ENCODE measurements at places on chromosomes 12 and 14.
A peak's percentile ranks its signal among the peaks of the same experiment; 100 is the strongest.

GRCh38 chr14:93219103-93219726 lies 12.2 kb downstream of the UBR7 start:
- DNase-seq, result no peak

DNA sequence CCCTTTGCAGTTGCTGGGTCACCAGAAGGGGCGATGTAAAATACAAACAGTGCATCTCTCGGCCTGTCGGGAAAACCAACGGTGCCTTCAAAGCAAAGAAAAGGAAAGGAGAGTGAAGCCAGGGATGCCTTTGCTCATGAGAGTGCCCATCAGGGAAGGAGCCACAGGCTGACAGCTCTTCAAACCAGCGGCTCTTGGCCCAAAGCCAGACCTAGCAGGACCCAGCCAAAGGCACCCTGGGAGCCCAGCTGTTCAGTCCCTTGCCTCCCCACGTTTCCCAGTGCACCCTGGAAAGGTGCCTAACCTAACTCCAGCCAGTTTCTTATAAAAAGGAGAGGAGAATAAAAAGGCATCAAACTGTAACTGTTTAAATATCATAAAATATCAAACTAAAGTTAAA lies 29.2 kb downstream of the PRMT8 start:
- no peak for DNase-seq

DNA sequence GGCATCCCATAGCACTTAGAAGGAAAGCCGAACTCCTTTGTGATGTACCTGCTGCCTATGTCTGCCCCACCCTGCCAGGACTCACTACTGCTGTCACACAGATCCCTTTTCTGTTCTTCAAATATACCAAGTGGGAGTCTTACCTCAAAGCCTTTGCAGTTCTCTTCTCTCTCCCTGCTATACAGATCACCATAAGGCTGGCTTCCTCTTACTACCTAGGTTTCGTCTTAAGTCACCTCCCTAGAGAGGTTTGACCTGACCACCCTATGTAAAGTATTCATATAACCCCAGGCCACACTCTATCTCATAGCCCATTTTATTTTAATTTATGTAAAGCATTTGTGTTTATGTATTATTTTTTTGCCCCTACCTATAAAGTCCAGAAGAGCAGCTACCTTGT lies 117.6 kb downstream of the CRADD start:
- DNase-seq, result no peak

DNA sequence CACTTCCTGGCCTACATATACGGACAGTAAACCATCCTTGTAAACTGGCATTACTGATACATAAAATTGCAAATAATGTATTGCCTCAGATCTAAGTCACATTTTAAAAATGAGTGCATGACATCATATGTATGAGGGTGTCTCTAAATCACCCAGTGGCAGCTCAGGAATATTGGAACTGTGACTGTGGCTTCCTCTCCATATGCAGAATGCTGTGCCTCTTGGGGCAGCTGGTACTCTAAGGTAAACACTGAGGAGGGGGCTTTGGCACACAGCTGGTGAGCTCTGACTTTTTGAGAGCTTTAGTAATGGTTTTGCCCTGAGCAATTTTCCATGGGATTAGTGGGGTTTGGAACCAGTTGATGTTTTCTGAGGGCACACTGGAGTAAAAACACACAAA lies 263.7 kb downstream of the BMP4 start:
- no peak for DNase-seq

DNA sequence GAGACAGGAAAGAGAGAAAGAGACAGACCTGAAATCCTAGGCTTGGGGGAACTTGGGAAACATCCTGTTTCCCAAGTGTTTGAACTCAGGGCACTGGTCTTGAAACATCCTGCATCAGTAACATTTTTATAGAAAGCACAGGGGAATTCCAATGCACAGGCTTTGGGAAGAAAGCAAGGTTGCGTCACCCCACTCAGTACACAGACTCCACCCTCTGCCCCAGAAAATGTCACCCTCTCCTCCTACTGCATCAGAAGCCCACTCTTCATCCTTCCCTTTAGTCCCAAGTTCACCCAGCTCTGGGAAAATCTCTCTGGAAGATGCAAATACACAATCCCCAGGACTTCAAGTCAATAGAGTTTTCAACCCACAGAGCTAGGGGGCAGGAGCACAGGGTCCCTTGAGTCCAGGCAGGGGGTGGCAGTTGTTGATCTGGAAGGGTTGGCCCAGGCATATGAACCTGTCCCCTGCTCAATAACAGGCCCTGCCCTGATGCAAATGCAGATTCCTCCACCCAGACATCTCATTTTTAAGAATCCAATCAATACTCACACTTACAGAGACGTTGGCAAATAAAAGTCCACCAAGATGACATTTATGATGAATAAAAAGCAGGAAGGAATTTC lies 1.7 kb downstream of the RDH16 start:
- DNase-seq, result no peak

- no peak for DNase-seq
Observed at GRCh38 chr12:1859643-1860042, 39.3 kb downstream of the LRTM2 start.

DNA sequence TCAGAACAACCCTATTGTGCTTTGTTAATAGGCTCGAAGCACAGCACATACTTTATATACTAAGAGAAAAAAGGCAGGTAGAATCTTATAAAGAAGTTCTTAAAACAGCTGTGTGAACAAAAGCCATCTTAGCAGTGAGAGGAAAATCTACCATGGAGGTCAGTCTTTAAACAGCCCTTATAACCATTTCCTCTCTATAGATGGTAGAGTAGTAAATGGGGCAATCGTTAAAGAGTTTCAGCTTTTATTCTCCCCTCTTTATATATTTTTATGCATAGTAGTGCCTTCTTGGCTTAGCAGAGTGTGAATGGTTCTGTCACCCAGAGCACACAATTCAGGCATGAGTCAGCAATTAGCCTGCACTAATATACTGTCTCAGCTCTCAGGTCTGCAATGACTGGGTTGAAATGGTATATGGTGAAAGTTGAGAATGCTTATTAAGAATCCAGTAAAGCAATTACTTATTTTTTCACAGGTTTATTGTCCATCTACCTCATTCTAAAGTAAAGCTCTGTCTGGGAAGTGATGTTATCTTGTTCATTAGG lies 305.0 kb downstream of the NELL2 start:
- no peak for DNase-seq

DNA sequence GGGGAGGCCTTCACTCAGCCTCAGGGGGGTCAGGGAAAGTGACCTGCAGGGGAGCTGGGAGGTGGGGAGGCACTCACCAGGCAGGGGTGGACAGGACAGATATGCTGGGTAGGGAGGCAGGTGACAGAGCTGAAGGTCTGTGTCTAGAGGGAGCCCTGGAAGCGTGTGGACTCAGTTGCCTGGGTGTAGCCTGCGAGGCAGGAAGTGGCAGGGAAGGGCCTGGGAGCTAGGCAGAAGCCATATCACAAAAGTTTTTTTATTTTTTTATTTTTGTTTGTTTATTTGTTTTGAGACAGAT lies 39.3 kb downstream of the ARL6IP4 start:
- no peak for DNase-seq

GRCh38 chr14:89660166-89660565 lies 243.1 kb upstream of the FOXN3 start:
- DNase-seq, result no peak

DNA sequence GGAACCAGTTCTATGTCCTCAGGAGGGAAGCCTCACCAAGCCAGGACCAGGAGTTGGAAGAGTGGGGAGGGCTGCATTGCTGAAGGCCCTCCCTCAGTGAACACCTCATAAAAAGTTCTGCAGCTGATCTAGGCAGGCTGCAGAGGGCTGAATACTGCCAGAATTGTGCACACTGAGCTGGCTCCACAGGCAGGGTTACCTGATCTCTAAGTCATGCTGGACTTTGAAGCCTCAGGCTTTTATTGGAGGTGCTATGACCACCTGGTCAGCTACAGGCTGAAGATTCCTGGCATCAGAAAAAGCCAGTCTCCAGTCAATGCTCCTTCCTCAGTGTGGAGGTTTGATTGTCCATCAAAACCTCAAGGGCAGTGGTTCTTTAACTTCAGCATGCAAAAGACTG lies 39.7 kb downstream of the FOS start:
- no peak for DNase-seq

DNA sequence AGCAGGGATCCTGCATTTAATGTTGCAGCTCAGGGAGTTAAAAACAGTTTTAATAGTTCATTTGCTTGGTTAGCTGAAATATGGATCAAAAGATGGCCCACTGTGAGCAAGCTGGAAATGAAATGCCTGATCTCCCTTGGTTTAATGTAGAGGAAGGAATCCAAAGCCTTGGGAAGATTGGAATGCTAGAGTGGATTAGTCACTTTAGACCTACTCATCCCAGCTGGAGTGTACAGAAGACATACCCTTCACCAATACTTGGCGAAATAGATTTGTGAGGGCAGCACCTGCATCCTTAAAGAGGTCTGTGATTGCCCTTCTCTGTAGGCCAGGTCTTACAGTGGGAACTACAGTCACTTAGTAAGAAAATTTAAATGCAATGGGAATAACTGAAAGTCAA lies 58.0 kb upstream of the KRAS start:
- peak; percentile 29 for DNase-seq

Measured in AG04450 (cell line).